ENCODE measurements at places on chromosomes 12 and 14. TPM values are rescaled to one million over a fixed set of nuclear protein-coding genes. Genes with fewer than 3 reads are reported as not detected.
A peak's percentile ranks its signal among the peaks of the same experiment; 100 is the strongest.

GRCh38 chr14:74861734-74862090, 14.2 kb downstream of the PROX2 start:
- no peak for DNase-seq

DNA sequence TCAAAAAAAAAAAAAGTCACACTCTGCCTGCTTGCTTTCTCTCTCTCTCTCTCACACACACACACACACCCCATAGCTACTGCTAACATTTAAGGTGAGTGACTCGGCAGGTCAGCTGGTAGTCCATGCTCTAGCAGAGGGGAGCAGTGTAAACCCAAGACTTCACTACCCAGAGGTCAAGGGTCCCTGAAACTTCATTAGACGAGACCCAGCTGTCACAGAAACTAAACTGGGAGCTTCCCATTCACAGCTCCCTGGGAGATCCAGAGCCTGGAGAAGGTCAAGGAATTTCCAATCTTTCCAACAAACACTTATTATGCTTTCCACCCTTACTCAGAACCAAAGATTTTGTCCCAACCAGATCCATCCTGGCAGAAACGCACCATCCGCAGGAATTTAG, 33.2 kb downstream of the CKAP4 start:
- DNase-seq = no peak

RSRC2 gene
- total RNA-seq = 107 TPM

DNA sequence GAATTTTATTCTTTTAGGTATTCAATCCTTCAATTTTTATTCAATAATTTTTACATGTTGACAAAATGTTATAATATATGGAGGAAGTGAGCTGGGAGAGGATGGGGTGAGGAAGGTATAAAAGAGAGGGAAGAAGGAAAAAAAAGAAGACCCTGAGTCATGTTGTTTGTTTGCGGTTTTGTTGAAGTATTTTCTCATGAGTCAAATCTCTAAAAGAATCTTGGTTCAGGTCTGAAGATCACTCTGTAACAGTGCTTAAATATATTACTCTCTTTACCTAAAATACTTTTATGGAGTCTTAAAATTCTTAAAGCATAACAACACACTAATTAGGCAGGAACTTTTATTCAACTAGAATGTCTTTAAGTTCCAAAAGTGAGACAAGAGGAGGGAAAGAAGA, 489.6 kb upstream of the GARIN6 start:
- DNase-seq = no peak

DNA sequence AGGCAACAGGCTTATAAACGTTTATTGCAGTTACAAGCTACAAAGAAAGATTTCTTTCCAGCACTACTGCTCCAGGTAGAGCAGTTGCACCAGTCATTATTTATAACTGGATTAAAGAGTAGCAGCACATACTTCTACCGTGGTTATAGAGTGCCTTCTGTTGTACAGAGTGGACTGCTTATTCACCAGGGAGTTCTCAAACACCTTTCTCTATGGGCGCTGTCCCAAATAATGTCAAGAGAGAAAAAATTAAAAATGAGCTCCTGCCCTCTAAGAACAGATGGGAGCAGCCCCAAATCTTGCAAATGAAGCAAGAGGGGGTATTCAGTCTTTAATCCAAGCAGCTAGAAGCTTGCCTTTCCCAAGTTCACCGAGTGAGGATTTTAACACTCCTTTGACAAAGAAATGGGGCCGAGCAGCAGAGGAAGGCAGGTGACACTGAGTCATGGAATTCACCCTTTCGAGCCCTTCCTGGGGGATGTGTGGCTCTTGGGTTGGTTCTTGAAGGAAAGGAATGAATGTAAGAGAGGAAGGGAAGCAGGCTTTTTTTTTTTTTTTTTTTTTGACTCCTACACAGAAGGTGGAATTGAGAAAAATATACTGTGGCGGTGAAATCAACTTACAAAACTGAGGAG, 181.2 kb downstream of the PRKCH start:
- no peak for DNase-seq

PRH2 gene
- total RNA-seq = not detected

DNA sequence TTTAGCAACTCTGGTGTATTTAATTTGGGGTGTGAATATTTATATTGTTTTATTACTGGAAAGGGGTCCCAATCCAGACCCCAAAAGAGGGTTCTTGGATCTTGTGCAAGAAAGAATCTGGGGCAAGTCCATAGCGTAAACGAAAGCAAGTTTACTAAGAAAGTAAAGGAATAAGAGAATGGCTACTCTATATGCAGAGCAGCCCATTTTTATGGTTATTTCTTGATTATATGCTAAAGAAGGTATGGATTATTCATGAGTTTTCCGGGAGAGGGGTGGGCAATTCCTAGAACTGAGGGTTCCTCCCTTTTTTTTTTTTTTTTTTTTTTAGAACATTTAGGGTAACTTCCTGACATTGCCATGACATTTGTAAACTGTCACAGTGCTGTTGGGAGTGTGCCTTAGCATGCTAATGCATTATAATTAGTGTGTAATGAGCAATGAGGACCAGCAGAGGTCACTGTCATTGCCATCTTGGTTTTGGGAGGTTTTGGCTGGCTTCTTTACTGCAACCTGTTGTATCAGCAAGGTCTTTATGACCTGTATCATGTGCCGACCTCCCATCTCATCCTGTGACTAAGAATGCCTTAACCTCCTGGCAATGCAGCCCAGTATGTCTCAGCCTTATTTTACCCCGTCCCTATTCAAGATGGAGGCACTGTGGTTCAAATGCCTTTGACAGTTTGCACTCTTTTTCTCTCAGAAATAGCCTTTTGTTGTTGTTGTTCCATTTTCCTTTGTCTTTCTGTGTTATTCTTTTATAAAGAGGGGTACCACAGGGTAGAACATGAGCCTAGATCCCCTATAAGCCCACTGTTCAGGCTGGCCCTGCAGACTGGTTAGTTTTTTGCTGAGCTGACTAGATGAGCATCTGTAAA, 75.5 kb upstream of the DCD start:
- DNase-seq = peak; percentile 10

ARG2 gene
- 22.2 TPM for total RNA-seq

- no peak for DNase-seq
Measured at GRCh38 chr12:42260518-42260917, 22.5 kb upstream of the YAF2 start.

- DNase-seq = no peak
Measured at GRCh38 chr12:26976687-26977086, 37.5 kb downstream of the TM7SF3 start.

NTF3 gene
- total RNA-seq = not detected

DYNLL1 gene
- total RNA-seq = 375 TPM

DNA sequence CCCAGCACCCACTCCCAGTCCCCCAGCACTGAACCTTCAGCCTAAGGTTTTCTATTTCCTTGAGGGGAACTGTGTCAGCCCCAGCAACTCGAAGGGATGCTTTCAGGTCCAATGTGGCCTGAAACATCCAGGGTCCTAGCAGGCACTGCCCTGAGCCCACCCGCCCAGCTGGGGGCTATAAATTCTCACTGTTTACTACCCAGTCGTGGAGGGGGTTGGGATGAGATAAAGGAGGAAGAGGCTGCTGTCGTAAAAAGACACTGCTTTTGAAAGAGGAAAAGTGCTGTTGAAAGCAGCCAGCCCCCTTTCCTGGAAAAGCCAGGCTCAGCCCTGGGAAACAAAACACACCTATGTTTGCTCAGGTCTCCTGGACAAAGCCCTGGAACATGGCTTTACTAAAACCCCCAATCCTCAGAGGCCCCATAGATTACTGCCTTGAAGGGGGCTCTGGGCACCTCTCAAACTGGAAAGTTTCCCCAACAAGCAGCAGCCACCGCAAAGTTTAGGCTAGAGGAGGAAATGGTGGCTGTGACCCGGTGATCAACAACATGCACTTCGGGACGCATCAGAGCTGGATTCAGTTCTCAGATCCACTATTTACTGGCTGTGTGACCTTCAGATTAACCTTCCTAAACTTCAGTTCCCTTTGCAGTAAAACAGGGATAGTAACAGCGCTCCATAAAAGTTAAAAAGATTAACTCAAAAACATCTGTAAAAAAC, 51.0 kb downstream of the ACTN1 start:
- DNase-seq = no peak

Data from neural crest cell (in vitro differentiated cells).